ENCODE measurements at places on chromosomes 3 and 15.
A peak's percentile ranks its signal among the peaks of the same experiment; 100 is the strongest.

DNA sequence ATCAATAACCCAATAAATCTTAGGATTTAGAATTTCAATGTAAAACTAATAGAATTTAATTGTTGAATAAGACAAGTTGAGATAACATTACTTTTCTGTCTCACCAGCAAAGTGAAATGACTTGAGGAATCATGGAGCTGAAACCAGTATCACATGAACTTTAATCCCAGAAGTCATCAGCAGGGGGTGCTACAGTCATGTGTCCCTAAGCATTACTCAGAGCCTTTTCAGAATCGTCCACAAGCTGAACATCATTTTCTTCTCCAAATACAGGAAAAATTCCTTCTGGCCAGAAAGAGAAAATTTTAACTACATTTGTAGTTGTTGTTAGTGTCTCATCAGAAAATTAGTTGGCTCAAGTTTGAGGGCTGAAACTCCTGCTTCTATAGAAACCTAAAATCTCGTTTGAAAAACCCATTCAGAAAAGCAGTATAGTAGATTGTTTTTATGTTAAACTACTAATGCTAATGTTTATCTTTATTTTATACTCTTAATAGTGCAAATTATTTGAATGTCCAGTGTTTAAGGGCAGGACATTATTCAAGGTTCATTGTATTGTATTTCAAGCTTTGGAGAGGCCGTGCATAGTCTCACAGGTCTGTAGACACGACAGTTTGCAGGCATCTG lies 384.1 kb downstream of the PLOD2 start:
- peak; percentile 81 for DNase-seq

- DNase-seq = no peak
Measured at GRCh38 chr3:136653628-136654027, 98.5 kb downstream of the STAG1 start.

DNA sequence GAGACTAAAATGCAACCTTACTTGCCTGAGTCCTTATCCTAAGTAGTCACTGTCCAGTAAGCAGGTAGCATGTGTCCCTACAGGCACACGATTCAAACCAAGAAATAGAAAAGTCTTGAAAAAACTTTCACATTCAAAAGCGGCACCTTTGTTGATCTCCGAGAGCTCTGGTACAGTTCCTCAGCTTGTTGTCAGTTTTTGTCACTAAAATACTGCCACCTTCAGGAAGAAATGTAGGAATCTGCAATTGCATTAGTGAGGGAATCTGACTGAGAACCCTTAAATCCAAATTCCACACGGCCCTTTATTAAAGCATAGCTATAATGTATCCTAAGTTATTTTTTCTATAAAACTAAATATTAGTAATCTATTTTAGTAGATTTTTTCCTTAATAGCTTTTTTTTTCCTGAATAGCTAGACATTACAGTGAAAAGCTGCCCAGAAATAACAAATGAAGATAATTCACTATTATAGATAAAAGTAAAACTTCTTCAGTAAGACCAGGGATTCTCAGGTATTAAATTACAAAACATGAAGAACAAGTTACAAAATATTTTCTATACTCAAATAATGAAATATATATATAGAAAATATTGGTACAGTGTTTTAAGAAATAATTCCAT lies 44.0 kb downstream of the CCDC54 start:
- peak; percentile 23 for DNase-seq

DNA sequence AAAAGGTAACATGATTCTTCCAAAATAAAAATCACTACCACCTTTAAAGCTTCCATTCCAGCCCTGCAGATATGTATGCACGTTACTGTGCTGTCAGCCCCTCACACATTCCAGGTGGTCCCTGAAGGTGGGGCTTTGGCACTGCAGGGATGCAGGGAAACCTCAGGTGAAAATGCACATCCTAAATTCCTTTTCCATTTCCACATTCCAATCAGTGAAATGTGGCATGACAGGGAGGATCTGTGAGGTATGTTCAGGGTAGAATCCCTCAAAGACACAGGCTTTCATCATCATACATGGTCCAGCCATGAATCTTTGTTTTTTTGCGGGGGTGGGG lies 45.3 kb downstream of the CCR4 start:
- no peak for DNase-seq

DNA sequence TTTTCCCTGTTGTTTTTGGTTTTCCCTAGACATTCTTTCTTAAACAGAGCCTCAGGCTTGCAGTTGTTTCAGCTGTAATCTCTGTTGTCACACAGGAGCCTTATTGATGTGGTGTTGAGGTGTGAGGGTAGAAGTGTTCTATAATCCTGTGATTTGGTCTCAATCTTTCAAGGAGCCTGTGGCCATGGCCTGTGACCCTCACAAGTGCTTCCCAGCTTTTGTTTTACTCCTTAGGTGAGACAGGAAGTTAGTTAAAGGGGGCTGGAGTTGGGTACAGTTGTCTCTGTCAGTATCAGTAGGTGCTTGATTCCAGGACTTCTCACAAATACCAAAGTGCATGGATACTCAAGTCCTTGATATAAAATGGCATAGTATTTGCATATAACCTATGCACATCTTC lies 77.2 kb downstream of the PDCD6IP start:
- no peak for DNase-seq

DNA sequence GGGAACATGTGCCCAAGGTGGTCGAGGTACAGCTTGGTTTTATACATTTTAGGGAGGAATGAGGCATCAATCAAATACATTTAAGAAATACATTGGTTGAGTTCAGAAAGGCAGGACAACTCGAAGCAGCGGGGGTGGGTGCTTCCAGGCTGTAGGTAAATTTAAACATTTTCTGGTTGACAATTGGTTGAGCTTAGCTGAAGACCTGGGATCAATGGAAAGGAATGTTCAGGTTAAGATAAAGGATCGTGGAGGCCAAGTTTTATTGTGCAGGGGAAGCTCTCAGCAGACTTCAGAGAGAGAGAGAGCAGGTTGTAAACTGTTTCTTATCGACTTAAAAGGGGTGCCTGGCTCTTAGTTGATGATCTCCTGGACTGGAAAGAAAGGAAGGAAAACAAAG lies 11.3 kb downstream of the CPN2 start:
- DNase-seq = no peak

DNA sequence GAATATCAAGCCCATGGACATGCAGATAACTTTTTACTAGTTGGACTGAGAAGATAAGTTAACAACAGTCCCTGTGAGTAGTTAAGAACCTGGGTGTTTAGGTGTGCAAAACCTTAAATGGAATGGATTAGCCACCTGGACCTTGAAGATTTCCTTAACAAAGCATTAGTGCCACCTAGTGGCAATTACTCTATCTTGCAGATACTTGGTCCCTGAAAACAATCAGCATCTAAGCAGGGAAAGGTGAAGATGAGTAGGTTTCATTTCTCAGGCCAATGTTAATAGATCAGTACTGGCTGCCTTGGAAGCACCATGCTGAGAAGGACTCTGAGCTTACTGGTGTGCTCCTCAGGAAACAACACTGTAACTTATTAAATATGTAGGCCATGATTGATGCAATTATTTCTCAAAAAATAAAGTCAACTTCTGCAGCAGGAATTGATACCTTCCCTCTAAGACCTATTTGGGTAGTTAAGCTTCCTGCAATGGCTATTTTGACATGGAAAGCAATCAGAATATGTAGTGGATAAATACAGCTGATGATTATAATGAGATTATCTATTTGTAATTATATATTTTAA lies 329.4 kb downstream of the TBC1D5 start:
- peak; percentile 39 for DNase-seq

- peak; percentile 37 for DNase-seq
Measured at GRCh38 chr3:58585994-58586393, 8.8 kb upstream of the FAM107A start.

GRCh38 chr3:53495520-53496391 lies 1.3 kb downstream of the CACNA1D start:
- DNase-seq = peak; percentile 59

DNA sequence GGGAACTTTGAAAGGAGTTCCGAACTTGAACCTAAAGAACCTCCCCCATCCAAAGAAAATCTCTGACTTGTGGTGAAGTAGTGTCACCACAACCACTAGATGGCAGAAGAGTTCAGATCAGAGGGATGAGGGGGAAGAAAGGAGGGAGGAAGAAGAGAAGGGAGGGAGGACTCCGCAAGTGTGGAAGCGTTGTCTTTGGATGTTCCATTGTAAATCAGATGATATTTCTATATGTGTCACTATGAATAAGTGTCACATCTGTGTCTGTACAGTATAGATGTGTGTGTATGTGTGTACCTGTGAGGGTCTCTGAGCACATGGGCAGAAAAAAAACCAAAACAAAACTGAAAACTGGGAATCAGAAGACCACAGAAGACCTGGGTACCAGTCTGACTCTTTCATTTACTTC lies 16.9 kb downstream of the SLC24A1 start:
- DNase-seq = peak; percentile 57

- DNase-seq = no peak
Measured at GRCh38 chr15:38115121-38115520, 137.5 kb upstream of the SPRED1 start.

DNA sequence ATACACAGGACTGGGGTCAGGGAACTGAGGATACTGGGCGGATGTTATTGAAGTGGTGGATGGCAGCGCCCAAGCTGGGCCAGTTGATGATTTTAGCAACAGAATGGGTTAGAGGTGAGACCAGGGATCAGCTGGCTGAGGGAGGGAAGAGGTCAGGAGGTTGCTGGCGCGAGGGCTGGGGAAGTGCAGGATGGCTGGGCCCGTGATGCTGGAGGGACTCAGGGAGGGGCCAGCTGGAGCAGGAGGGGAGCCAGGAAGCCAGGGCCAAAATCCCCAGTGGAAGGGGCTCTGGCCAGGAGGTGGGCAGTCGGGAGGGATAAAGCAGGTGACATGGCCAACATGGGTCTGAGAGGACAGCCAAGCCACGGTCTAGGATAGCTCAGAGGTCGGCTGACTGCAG lies 178.0 kb downstream of the NSMCE3 start:
- DNase-seq = no peak

Measured in NCI-H1417 (cell line).